ENCODE measurements at places on chromosomes 1 and 21. TPM values are rescaled to one million over a fixed set of nuclear protein-coding genes. Genes with fewer than 3 reads are reported as not detected.

GRCh38 chr1:203506858-203507626, 13.1 kb downstream of the OPTC start:
- ATAC-seq: peak; percentile 28

DNA sequence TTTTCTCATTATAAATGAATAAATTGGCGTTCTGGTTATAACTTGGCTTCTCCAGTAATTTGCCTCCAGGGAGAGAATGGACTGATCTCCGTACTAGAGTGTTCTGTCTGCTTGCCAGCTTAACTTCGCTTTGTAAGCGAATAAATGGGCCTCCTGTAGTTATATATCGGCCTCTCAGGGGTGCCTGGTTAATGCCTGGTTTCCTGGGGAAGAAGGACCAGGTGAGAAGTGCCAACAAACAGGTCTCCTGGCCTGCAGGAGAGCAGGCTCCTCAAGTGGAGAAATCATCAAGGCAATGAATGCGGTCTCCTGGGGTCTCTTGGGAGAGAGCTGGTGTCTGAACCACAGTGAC, 107.4 kb upstream of the SERBP1 start:
- ATAC-seq: no peak

DNA sequence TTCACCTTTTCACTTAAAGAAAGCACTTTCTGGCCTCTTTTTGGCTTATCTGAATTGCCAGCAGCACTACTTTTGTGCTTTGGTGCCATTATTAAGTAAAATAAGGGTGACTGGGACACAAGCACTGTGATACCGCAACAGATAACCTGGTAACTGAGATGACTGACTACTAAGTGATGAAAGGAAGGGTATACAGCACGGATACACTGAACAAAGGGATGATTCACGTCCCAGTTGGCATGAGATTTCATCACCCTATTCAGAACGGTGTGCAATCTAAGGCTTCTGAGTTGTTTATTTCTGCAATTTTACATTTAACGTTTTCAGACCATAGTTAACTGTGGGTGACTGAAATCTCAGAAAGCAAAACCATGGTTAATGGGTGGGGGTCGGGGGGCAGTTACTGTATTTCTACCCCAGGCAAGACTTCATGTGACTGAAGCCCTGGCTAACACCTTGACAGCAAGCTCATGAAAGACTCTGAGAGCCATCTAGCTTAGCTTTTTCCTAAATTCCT, 102.8 kb downstream of the CLIC6 start:
- ATAC-seq: peak; percentile 98

DNA sequence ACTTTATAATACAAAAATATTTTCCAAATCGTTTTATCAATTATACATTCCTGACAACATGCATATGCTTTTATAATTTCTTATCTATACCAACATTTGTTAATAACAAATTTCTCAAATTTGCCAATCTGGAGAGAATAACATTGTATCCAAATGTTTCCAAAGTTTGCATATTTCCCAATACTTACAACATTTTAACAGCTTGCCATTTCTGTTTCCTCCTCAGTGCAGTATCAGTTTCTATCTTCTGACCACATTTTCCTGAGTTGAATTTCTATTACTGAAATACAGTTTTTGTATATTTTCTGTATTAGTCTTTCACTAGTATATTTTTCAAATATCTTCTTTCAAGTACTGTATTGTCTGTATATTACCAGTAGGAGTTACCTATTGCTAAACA, 1594.3 kb downstream of the PLA2G4A start:
- no peak for ATAC-seq

GRCh38 chr1:198132060-198132781, 24.6 kb upstream of the NEK7 start:
- ATAC-seq: no peak

DNA sequence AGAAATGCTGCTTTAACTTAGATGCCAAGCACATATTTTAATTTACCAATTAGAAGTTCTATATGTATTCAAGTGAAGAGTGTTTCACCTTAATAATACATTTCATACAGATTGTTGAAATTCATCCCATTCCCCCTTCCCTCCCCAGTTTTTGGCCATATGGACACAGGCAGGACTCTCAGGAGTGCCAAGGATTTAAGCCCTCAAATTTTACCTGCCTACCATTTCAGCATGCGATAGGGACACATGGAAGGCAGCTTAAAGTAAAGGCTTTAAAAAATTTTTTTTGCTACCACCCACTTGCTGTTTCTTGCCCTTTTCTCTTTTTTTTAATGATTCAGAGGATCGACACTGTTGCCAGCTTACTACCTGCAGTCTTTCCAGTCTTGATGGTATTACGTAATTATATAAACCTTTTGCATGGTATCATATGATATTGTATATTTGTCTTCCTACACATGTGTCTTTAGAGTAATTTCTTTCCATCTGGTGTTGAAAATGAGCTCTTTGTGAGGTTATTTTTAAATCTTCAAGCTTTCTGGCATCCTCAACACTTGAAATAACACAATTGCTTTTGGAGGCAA, 7.0 kb downstream of the EPB41 start:
- no peak for ATAC-seq

- no peak for ATAC-seq
Measured at GRCh38 chr1:23745515-23745914, 2.2 kb downstream of the ELOA start.

DNA sequence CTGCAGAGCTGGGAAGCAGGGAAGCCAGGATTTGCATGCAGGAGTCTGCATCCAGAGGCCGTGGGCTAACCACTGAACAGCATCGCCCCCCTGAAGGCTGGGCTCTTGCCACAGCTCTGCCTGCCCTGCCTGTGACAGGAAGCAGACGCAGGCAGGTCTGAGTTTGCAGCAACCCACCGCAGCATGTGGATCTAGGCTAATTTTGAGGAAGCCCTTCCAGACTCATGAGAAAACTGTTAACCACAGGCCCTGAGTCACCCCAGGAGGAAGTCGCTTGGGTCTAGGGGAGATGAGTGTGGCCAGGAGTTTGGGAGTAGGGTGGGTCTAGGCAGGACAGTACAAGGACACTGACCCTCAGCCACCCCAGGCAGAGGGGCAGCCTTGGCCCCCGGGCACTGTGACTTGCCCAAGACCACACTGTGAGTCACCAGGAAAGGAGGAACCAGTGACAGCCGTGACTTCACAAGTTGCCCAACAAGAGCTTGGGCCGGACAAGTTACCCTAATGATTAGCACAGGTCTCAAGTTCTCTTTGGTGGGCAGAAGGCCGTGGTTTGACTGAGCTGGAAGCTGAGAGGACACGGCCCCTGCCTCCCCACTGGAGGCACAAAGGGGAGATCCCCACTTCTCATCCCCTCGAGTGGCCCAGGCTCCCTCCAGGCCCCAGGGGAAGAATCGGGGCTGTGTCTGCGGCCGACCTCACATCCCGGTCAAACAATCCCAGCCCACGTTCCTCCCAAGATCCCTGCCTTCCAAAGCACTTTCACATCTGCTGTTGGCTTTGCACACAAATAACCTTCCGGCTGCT, 826 bp downstream of the LAPTM5 start:
- no peak for ATAC-seq

PLA2G2C gene
- total RNA-seq: 0.53 TPM

GRCh38 chr1:110411173-110411735, 3.8 kb upstream of the LAMTOR5 start:
- no peak for ATAC-seq

- no peak for ATAC-seq
Measured at GRCh38 chr1:66436378-66437135, 97.4 kb upstream of the SGIP1 start.

MTARC2 gene
- total RNA-seq: 3.0 TPM

- ATAC-seq: no peak
Measured at GRCh38 chr1:214581785-214582184, 21.2 kb upstream of the CENPF start.

- no peak for ATAC-seq
Measured at GRCh38 chr1:25959611-25960010, 38.3 kb downstream of the PAFAH2 start.

DNA sequence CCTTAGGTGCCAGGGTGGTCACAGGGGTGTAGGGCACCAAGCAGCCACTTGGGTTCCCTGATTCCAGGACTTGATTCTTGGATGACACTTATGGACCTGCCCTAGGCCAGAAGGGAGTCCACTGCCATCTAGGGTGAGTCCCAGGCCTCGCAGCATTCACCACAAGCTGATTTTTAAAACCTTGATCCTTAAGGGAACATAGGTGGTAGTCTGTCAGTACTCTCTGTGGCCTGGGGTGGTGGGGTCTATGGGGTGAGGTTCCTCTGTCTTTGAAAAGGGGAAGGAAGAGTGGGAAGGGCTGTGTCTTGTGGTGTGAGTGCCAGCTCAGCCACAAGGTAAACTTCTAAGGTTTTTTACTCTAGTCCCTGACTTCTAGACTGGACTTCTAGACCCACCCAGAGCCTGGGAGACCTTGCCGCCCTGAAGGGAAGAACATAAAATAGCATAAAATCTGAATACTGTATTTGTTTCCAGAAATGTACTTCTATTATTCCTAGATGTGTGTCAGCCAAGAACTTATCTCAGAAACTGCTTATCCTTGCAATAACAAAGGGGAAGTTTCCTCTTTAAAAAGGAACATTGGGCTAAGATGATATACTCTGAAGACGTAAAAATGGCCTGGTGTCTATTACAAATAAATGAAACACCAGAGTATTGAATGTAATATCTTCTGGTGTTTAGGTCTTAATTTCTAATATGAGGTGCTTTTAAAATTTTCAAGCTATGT, 757.3 kb downstream of the LTN1 start:
- ATAC-seq: no peak

GRCh38 chr1:186915555-186915954, 86.8 kb downstream of the PLA2G4A start:
- no peak for ATAC-seq

GRCh38 chr1:29417971-29418370, 181.6 kb downstream of the PTPRU start:
- no peak for ATAC-seq

PACC1 gene
- 17.7 TPM for total RNA-seq

RGS5 gene
- total RNA-seq: 2.8 TPM

DNA sequence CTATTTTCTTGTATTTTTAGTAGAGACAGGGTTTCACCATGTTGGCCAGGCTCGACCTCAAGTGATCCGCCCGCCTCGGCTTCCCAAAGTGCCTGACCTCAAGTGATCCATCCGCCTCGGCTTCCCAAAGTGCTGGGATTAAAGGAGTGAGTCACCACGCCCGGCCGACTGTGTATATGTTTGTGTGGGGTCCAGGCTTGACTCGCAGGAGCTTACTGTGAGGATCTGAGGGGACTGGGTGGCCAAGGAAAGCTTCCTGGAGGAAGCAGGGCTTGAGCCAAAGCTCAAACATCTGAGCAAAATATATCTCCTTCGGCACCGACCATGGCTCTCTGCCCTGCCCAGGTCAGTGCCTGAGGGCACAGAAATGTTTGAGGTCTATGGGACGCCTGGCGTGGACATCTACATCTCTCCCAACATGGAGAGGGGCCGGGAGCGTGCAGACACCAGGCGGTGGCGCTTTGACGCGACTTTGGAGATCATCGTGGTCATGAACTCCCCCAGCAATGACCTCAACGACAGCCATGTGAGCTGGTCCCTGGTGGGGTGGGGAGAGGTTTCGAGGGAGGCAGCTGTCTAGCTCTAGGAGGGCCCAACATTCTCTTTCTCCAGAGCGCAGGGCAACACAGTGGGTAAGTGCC, 10.5 kb downstream of the PADI3 start:
- ATAC-seq: no peak

GRCh38 chr21:45848331-45848730, 133.2 kb upstream of the COL6A1 start:
- ATAC-seq: peak; percentile 65

MRAP gene
- total RNA-seq: not detected

DNA sequence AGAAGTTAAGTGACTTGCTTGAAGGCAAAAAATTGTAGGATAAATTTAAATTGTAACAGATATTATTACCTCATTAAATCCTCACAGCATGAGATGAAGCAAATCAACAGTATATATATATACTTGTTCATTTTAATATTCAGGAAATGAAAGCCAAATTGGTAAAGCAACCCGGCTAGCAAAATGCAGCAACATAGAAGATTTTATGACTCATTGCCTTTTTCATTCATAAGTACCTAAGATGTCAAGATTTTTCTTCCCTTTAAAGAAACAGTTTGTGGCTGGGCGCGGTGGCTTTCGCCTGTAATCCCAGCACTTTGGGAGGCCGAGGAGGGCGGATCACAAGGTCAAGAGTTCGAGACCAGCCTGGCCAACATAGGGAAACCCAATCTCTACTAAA, 190.5 kb upstream of the NRIP1 start:
- ATAC-seq: no peak

GRCh38 chr1:46218443-46218842, 15.3 kb downstream of the LURAP1 start:
- ATAC-seq: no peak

FAM110D gene
- total RNA-seq: not detected

- no peak for ATAC-seq
Measured at GRCh38 chr1:228456252-228457016, 30.7 kb upstream of the RNF187 start.

DNA sequence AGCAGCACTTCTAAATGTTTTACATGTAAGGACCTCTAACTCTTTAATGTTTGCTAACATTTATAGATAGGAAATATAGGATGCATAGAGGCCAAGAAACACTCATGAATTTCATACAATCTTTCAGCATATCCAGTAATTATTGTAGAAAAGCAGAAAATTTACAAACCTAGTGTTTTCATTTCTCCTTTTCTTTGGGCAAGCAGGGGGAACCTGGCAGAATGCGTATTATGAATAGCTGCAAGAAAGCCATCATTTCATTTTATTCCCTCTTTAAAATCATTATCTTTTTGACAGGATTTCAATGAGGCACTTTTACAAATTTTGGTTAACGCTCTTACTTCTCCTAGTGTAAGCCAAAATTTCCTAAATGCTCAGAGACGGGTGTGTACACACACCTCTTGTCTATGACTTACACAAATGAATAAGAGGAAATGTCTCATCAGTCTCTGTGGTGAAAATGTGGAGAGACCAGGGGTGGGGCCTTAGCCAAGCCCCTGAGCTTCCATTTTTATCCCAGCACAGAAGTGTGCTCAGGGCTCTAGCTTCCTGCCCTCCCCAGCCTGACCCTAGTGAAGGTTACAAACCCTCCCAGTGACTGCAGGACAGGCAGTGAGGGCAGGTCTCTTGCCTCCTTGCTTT, 91.6 kb downstream of the LRRC8C start:
- no peak for ATAC-seq

FDPS gene
- total RNA-seq: 338 TPM

SPRR2E gene
- total RNA-seq: not detected

- ATAC-seq: no peak
Measured at GRCh38 chr1:96581772-96582171, 139.8 kb upstream of the PTBP2 start.

OR4F29 gene
- total RNA-seq: 0.74 TPM
